ENCODE measurements at places on chromosomes 16 and 17. TPM values are rescaled to one million over a fixed set of nuclear protein-coding genes. Genes with fewer than 3 reads are reported as not detected.
A peak's percentile ranks its signal among the peaks of the same experiment; 100 is the strongest.

- DNase-seq = no peak
Measured at GRCh38 chr17:34756637-34757021, 177.2 kb downstream of the TMEM132E start.

GRCh38 chr17:44556832-44557606 lies at the start of gene FZD2:
Gene FZD2, plus strand, starts transcription at chr17:44557484. Its CDS starts 205 bp downstream, at chr17:44557689.
- peak; percentile 86 for DNase-seq

DNA sequence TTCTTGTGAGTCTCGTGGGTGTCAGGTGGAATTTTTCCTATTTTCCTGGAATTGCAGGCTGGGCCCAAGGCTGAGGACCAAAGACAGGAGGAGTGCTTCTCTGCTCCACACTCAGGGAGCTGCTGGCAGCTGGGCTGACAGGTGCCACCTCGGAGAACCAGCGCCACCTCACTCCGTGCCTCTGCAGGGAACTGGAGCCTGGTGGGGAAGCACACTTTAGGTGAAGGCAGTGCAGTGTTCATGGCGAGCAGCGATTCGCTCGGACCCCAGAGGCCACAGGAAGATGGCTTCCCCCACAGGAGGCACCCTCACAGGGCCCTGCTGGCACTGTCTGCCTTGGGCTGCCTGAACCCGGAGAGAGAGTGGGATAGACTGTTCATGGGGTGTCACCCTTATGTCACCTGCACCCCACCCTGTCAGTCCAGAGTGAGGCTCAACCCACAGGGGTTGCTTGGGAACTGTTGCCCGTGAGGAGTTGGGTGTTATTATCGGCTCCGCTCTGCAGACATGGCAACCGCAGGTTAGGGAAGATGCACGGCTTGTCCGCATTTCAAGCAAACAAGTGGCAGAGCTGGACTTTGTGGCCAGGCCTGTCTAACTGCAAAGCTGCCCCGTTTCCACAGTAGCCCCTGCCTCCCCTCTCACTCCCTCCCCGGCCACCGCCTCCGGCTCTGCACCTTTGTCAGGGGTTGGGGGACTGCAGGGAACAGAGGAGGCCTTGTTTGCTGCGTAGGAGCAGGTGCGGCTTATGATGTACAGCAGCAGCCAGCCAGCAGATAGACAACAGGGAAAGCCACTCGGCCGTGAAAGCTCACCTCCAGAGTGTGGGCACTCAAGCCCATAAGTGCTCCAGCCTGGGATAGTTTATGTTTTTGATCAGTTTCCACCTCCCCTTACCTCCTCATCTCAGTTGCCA lies 15.5 kb downstream of the TBC1D24 start:
- DNase-seq = no peak

DNA sequence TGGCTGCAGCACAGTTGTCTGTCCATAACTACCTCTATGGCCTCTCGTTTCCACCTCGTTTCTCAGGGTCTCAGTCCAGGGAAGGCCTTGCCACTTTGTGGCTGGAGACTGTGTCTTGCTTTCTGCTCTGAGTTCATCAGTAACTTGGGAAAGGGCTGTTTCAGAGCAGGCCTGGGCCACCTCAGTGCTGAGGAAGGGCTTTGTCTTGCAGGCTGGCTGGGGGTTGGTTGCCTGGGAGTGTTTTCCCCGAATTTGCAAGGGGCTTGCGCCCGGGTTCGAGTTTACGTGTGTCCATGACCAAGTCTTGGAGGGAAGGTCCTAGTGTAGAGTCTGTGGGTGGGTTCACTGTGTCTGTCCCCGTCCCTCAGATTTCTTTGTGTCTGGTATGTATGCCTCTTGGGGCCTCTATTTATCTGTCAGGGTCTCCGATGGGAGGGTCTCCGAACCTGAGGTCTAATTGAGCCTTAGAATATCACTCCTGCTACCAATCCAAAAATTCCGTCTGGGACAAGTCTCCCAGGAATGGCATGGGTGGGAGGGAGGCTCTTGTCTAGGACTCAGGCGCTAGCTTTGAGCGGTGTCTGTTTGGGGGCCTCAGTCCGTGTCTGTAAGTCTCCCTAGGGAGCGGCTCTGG lies 594 bp upstream of the TGFB1I1 start:
- DNase-seq = no peak

- no peak for DNase-seq
Measured at GRCh38 chr17:77212081-77212832, 71.5 kb downstream of the SEC14L1 start.

DNA sequence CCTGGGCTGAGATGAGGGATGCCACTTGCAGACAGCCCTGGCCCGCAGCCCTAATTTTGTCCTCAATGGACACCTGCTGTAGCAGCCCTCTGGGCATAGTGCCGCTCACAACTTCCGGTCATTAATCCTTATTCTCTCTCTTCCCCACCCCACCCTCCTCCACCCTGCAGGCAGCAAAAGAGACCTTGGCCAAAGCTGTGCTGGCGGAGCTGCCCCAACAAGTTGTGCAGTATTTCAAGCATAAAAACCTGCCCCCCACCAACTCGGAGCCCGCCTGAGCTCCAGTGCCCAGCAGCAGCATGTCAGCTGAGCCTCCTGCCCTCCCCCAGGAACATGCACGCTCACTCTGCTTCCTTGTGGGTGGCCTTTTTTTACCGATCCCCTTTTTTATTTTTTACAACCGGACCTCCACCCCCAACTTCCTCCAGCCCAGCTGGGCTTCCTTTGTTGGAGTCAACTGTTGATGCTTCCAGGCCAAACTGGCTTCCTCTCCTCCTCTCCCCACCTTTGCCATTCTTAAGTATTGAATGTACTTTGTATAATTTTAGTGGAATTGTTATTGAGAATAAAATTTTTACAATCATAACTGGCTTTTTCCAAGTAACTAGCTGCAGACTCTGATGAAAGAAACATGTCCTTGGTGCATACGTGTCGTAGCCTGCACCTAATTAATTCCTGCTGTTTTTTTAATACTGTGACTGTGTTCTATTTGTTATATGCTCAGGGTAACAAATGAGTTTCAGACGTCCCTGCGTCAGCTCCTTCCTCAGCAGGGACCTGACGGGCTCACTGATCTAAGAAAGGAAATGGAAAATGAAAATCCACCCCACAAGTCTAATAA lies 38.2 kb downstream of the PSME3IP1 start:
- DNase-seq = no peak

GRCh38 chr17:53722407-53722806 lies 100.3 kb upstream of the KIF2B start:
- no peak for DNase-seq

- no peak for DNase-seq
Measured at GRCh38 chr17:18035704-18036103, 3.3 kb downstream of the ATPAF2 start.

DNA sequence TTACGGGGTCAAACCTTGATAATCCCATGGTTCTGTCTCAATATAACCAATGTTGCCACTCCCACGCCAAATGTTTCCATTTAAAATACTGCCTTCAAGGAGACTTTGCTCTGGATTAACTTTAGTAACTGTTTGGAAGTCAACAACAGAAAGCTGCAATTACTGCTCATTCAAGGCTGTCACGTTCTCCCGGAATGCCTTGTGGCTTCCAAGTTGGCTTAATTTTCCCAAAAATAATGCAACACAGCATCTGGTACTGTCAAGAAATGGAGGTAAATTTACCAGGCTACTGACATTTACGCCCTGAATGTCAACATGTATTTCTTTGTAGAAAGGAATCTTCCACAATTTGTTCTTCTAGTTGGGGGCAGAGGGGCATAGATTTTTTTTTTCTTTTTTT lies 38.2 kb downstream of the GPRC5B start:
- DNase-seq = no peak

- no peak for DNase-seq
Measured at GRCh38 chr17:62162898-62163297, 97.8 kb upstream of the MED13 start.

DNA sequence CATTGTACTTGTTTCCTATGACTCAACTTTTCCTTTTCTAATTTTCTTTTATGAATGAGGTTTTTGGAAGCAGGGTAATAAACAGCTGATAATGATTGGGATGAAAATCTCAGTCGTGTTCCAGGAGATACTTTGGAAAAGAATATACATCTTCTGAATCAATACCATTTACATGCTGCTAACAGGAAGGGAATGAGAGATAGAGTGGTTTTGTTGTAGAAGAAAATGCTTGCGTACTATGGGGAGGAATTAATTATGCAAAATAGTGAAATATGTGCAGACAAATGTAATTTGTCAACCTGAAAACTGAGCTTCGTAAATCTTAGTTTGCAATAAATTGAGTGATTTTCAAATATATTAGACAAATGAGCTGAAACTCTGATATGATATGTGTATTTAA lies 24.0 kb upstream of the SHISA6 start:
- DNase-seq = no peak

DNA sequence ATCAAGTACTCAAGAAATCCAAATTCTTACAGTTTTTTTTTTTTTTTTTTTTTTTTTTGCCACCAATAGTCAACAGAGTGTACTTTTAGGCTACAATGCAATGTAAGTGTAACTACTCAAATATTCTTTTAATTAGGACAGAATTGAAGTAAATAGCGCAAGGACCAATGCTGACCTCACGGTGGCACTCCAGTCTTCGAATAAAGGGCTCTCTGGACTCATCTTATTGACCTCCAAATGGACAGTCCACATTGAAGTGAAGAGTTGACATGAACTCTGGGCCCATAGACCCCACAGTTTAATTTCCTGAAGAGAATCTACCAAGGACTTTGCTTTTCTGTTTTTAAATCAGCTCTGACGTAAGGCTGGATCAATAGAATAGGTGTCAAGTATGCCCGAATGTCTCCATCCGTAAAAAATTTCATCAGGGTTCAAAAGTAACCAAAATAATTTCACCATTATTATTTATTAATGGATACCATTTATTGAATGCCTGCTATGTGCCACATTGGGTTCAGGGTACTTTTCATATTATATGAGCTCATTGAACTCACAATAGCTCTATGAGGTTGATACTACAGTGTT lies 7.3 kb upstream of the DDX52 start:
- no peak for DNase-seq

DNA sequence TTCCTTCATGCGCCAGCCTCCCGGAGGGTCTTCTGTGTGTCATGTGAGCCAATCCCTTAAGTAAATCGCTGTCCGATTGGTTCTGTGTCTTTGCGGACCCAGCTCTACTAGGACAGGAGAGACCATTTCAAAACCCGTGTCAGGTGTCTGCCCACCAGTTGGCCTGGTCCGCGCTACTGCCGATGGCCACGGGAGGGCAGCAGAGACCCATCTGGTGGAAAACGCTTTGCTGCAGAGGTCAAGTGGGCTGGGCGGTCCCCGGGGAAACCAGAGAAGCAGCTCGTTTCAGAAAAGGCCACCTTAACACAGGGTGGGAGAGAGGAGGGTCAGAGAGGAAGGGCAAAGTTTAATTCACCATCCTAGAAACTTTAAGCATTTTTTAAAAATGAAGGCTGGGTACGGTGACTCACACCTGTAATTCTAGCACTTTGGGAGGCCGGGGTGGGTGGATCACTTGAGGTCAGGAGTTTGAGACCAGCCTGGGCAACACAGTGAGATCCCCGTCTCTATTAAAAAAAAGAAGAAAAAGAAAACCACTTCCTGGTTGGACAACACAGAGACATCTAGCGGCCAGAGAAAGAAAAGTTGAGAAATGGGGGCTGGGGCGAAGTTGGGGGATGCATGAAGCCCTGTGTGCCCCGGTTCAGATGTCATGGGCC lies 2.8 kb upstream of the CIBAR2 start:
- peak; percentile 92 for DNase-seq

DNA sequence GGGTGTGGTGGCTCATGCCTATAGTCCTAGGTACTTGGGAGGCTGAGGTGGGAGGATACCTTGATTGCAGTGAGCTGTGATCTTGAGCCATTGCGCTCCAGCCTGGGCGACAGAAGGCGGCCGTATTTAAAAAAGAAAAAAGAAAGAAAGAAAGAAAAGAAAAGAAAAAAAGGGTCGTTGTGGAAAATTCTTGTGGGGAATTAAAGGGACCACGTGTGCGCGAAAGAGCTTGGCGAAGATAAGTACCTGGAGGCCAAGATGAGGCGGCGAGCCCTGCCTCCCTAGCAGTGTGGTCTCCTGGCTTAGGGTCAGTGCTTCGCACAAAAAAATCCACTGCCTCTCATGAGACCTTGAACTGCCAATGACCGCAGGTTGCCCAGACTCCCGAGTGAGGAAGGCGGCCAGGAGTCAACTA lies 728 bp upstream of the NMT1 start:
- no peak for DNase-seq

GRCh38 chr16:9102379-9102778 lies 10.9 kb downstream of the HAPSTR1 start:
- DNase-seq = no peak

DNA sequence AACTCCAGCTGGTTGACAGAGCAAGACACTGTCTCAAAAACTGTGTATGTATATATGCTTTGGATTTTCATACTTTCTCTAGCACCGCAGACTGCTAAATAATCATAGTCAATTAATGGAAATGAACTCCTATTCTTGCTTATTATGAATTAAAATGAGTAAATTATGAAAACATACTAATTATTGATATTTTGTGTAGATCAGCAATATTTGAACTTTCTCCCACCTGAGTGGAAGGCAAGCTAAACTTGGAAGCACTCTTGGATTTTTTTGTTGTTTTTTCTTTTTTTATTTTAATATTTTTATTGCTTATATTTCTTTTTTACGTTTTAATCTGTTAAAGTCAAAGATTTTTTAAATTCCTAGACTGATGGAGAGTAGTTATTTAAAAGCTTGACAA lies 201.7 kb downstream of the CDRT15L2 start:
- no peak for DNase-seq

GRCh38 chr16:2841606-2842339 lies 11.7 kb downstream of the ZG16B start:
- no peak for DNase-seq

- DNase-seq = no peak
Measured at GRCh38 chr16:81142864-81143263, 46.7 kb upstream of the GCSH start.

- no peak for DNase-seq
Measured at GRCh38 chr16:11242658-11243057, 13.3 kb downstream of the SOCS1 start.

- no peak for DNase-seq
Measured at GRCh38 chr16:78122774-78123315, 23.4 kb downstream of the WWOX start.

NUDT7 gene
- total RNA-seq = 41.2 TPM

LRRC37A2 gene
- total RNA-seq = 5.0 TPM

ITGAX gene
- total RNA-seq = 3.2 TPM

AANAT gene
- total RNA-seq = not detected

PLXDC1 gene
- 15.8 TPM for total RNA-seq

MYH1 gene
- 0.10 TPM for total RNA-seq

KRT24 gene
- not detected for total RNA-seq
